EL (cell line): ENCODE measurements at places on chromosomes 3 and 15.

- no peak for DNase-seq
Observed at GRCh38 chr3:185935465-185936272, 2.1 kb downstream of the TRA2B start.

- DNase-seq = peak; percentile 71
Observed at GRCh38 chr15:80182611-80183261, 29.9 kb downstream of the FAH start.

DNA sequence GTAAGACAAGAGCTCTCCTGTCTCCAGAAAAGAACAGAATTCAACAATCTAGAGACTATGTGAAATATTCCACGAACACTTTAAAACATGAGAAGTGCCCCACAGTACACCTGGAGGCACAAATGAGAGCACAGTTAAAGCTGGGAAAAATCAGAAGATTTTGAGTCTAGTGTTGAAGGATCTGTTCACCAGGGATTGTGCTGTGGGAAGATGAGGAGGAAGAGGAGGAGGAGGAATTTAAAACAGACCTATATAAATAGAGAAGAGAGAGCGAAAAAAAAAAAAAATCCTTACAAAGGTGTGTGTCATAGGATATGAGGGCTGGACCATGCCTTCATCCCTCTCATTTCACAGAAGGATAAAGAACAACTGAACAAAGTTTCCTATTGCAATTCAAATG lies 361.0 kb upstream of the SEMA6D start:
- no peak for DNase-seq

DNA sequence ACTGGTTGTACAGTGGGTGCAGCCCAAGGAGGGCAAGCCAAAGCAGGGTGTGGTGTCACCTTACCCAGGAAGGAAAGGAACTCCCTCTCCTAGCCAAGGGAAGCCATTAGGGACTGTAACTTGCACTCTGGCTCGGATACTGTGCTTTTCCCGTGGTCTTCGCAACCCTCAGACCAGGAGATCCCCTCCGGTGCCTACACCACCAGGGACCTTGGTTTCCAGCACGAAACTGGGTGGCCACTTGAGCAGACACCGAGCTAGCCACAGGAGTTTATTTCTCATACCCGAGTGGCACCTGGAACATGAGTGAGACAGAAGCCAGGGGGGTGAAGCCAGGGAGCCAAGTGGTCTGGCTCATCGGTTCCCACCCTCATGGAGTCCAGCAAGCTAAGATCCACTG lies 90.7 kb downstream of the ZBBX start:
- DNase-seq = no peak
